ENCODE measurements at places on chromosomes 2 and 18.

GRCh38 chr2:171141320-171141719 lies 19.4 kb downstream of the TLK1 start:
- DNase-seq, result no peak

DNA sequence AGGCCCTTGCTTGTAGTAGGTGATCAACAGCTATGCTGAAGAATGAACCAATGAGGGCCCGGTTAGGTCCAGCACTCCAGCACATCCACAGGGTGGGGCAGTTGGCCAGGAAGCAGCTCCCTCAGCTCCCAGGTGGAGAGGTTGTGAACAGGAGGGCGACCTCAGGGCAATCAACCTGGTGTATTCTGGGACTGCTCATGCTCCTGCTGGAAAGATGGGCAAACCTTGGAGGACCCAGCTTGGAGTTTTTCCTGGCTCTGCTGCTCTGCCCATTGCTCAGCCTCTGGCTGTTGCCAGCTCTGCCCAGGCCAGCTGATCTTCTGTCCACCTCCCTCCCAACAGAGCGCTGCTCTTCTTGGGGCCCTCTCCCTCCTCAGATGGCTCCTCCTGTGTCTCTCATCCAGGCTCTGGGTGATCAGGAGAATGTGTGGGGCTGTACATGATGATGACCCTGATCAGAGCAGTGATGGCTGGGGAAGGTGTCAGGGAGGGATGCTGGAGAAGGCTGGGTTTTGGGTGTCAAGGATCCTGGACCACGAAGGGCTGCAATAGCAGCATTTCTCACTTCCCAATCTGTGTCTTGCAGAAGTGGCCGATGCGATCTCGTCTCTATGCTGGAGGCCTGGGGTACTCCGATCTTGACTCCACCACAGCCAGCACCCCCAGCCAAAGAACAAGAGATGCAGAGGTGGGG lies 3.4 kb downstream of the TCF23 start:
- DNase-seq, result no peak

- no peak for DNase-seq
Measured at GRCh38 chr18:74498712-74499627, 2.8 kb downstream of the CNDP2 start.

GRCh38 chr2:98300141-98300874 lies 45.9 kb upstream of the CNGA3 start:
- DNase-seq, result no peak

DNA sequence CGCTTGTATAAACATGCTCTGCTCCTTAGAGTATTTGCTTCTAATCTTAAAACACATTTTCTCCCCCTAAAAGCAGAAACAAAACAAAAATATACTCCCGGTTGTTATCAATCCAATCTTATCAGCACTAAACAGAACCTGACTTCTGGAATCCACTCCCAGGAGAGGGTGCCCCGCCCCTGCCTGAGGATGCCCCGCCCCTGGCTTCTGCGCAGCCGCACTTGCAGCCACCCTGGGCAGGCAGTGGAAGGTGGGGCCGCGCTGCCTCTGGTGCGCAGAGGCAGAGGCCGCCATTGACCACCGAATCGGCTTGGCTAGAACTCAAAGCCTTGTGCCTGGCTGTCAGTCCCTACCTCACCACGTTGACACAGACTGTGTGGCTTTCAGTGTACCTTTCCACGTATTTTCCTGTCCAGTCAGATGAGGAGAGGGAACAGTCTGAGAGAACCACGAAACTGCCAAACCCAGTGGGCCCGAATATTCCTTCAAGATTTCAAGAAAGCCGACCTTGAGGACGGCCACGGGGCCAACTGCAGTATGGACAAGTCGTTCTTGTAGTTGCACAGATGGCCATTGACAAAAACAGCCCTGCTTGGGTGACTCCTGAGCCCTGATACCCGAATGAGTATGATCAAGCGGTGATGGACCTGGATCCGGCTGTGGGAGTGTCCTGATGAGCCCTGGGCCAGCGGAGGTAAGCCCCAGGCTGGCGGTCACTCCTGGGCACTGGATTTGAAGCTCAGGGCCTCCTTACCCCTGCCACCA lies 46.2 kb upstream of the ARHGAP28 start:
- DNase-seq, result no peak

DNA sequence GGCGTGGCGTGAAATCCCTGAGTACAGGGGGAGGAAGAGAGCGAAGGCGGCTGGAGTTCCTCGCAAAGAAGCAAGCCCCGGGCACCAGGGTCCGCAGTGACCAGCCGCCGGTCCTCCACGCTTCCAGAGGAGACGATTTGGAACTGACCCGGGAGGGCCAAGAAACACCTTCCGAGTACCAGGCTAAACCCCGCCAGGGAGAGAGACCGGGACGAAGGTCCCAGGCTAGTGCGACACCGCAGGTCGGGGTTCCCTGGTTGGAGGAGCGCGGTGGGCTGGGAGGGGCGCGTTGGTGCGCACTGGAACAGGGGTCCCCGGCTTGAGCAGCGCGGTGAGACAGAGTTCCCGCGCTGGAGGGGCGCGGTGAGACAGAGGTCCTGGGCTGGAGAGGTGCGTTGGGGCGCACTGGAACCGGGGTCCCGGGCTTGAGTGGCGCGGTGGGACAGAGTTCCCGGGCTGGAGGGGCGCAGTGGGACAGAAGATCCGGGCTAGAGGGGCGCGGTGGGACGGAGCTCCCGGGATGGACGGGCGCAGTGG lies 901 bp downstream of the WDFY1 start:
- no peak for DNase-seq

GRCh38 chr18:49082714-49083688 lies 132.2 kb upstream of the SMAD7 start:
- no peak for DNase-seq

- DNase-seq, result no peak
Measured at GRCh38 chr2:117512307-117512706, 302.2 kb upstream of the DDX18 start.

- no peak for DNase-seq
Measured at GRCh38 chr2:65700720-65701119, 268.3 kb upstream of the SPRED2 start.

DNA sequence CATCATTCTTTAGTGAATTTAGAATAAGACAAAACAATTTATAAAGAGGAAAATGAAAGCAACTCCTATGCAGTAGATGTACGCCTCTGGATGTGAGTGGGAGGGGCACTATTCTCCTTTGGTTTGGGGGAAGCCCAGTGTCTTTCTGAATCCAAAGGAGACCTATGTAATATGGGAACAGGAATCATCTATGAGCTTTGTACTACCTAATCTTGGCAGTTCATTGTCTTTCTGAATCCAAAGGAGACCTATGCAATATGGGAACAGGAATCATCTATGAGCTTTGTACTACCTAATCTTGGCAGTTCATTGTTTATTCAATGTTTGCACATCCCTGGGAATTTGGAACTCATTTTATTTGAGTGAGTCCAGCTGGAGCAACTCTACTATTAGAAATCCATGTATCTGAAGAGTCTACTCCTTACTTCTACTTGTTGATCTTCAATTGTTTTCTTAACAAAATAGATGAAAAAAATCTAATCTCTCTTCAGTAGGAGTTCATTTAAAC lies 401.1 kb upstream of the LRATD1 start:
- DNase-seq, result no peak

DNA sequence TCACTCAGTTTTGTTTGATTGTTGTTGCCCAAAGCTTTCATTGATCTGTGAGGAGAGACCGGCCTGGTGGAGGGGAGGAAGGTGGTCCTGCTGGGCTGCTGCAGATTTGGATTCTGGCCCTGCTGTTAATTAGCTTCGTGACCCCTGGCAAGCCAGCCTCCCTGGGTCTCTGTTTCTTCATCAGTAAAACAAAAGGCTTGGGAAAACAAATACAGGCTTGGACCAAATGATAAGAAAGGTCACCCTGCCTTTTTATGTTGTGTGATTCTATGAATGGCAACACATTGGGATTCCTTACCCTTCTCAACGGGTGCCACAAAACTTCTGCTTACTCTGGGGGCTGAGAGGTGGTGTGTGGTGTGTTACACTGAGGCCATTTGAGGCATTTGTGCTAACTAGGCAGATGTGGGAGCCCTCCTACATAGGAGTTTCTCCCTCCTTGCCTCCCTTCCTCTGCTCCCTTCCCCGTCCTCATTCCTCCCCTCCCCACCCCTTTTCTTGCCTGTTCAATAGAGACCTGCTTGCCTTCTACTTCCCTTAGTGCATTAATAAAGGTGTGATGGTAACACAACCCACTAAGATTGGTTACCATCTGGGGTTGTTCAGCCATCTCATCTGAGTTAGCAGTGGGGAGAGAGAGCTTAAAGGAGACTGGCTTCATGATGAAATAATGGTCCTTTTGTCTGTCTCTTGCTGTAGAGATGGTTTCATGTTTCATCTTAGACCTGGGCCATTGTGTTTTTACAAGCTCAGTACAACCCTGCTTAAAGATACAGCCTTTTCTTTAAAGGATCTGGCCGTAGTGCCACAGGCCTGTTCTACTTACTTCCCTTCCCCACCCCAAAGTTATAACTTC lies 96.2 kb downstream of the TANC1 start:
- DNase-seq, result no peak

- no peak for DNase-seq
Measured at GRCh38 chr2:128026448-128027277, 1.2 kb downstream of the SAP130 start.

GRCh38 chr2:239666855-239667376 lies 266.1 kb upstream of the HDAC4 start:
- DNase-seq, result no peak

- DNase-seq, result no peak
Measured at GRCh38 chr2:20621366-20622295, 29.3 kb downstream of the HS1BP3 start.

- DNase-seq, result no peak
Measured at GRCh38 chr2:193373120-193373519, 1178.4 kb upstream of the TMEFF2 start.

- no peak for DNase-seq
Measured at GRCh38 chr2:166614503-166614902, 120.5 kb upstream of the SCN7A start.

- no peak for DNase-seq
Measured at GRCh38 chr2:128501700-128502099, 183.0 kb upstream of the HS6ST1 start.

DNA sequence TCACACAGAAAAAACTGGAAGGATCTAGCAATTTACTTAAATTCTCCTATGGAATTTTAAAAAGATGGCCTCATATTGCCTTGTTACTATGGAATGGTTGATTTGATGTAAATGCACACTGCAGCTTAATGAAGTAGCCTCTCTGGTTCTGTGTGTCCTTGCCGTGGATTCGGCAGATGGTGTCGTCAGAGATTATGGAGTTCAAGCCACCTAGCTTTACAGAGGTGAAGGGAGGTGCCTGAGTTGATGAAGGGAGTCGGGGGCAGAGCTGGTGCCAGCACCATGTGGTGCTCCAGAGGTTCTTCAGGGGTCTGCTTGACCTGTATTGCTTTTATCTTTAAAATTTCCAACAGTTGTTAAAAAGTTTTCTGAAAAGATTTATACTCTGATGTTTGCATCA lies 48.8 kb downstream of the ASAP2 start:
- DNase-seq, result no peak

GRCh38 chr2:126634273-126634861 lies 21.6 kb upstream of the GYPC start:
- no peak for DNase-seq

All from cortex of kidney (tissue), 1 donor.